Transverse colon (tissue), 4 donors: ENCODE measurements at places on chromosomes 6 and 20. TPM values are rescaled to one million over a fixed set of nuclear protein-coding genes. Genes with fewer than 3 reads are reported as not detected.

- no peak for DNase-seq
Observed at GRCh38 chr6:157364705-157365104, 16.3 kb upstream of the ZDHHC14 start.

DNA sequence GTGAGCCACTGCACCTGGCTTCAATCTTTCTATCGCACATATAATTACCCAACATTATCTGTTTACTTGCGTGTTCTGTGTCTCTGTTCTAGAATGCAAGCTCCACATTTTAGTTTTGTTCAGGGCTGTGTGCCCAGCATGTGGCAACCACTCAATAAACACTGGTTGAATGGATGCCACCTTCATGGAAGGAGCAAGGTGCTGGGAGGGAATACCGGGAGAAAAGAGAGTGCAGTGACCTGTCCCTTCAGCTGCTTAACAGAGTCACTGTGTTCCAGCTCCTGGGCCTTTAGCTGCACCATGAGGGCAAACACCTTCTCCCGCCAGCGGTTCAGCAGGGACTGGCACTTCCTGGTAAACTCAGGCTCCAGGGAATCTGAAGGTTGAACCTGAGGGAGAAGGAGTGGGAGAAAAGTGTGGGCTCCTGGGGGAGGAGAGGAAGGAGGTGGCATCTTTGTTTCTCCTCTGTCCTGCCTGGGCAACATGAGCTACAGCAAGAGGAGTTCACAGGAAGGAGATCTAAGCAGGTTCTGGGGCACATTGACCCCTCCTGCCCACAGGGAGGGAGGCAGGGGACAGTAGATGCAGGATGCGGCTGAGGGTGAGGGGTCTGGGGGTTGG, 7.7 kb downstream of the CCHCR1 start:
- no peak for DNase-seq

DNA sequence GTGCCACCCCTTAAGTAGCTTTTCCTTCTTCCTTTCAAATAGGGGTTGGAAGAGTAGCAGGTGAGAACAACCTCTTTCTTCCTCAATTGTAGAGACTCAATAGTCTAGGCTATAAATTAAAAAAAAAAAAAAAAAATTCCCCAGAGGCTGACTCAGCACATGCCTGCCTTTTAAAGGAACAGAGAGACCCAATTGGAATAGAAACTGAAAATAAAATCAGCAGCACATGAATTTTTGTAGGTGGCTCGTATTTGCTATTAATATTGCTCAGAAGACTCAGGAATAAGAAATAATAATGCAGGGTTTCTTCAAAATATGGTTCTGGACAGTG, 19.3 kb downstream of the TOP1 start:
- DNase-seq, result no peak

DNA sequence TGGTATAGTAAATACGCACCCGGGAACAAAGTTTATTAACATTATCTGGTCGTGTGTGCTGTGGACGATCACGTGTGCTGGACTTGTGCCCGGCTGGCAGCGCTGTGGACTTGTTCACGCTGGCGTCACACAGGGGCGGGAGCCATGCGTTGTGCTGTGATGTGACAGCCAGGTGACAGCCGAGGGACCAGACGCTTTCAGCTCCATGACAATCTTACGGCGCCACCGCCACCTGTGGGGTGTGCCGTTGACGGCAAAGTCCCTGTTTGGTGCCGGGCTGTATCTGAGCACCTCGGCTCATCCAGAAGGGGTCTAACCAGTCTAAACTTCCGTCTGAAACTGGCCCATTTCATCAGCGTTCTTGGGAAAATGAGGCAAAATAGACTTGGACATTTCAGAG, 25.2 kb downstream of the DLL1 start:
- peak; percentile 80 for DNase-seq

- DNase-seq, result no peak
Observed at GRCh38 chr6:27375613-27376079, 12.9 kb upstream of the ZNF391 start.

GRCh38 chr20:44018942-44019637, 104.4 kb downstream of the TOX2 start:
- no peak for DNase-seq

DNA sequence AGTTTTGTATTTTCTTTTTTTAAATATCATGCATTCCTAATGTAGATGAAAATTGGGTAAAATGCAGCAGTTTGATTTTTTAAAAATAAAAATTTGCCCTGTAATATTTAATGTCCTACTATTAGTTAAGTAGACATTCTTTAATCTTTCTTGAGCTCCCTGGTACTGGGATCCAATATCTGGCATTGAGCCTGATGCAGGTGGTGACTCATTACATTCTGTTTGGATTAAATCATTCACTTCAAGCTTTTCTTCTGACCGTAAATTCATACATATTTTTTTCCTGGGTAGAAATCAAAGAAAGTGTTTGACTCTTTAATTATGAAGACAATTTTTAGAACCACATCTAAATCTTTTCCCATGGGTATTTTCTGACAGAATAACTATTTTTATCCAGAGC, 768.8 kb upstream of the SLC35B3 start:
- DNase-seq, result no peak

DNA sequence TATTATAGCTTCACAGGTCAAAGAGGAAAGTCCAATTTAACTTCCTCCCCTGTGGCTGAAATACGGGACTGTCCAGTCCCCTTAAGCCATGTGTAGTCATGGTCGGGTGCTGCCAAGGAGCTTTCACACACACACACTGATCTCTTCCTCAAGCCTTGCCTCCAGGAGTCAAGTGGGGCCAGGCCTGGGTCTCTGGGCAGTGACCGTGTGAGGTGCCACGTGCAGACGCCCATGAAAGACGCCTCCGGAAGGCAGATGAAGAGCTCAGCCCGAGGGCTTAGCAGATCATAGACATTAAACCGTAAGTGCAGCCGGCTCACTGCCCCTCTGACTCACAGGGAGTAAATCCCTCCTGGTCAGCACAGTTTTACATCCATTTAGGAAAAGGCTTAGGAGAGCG, 4.2 kb downstream of the GABRR2 start:
- DNase-seq, result no peak

The BPI gene
- not detected for total RNA-seq

- DNase-seq, result no peak
Observed at GRCh38 chr20:36248836-36249235, 12.6 kb downstream of the AAR2 start.

GRCh38 chr6:150891888-150892485, 26.5 kb downstream of the MTHFD1L start:
- peak; percentile 77 for DNase-seq

- DNase-seq, result no peak
Observed at GRCh38 chr6:110554966-110555460, 78.6 kb upstream of the SLC22A16 start.

DNA sequence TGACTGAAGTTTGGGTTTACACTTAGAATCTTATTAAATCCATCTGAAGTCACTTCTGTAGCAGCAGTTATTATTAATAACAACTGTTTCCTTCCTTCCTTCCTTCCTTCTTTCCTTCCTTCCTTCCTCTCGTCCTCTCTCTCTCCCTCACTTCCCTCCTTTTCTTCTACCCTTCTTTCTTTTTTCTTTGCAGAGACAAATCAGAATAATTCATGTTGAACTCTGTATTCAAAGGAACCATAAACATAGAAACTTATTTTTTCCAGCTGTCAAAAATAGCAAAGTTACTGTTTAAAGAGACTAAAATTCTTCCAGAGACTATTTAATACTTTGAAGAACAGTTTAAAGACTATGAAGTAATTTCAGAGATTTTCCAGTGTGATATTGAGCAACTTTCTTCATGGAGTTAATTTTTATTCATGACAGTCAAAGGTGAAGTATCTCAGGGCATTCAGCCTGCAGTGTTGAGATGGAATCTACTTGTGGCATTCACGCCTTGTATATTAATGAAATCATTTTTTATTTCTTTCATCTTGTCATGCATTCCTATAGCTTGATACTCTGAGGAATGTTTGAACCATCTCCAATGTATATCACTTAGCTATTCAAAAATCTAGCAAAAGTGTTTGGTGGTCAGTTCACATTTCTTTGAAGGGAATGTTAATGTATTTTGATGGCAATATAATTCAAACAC, 109.7 kb downstream of the BCAS1 start:
- DNase-seq, result no peak

DNA sequence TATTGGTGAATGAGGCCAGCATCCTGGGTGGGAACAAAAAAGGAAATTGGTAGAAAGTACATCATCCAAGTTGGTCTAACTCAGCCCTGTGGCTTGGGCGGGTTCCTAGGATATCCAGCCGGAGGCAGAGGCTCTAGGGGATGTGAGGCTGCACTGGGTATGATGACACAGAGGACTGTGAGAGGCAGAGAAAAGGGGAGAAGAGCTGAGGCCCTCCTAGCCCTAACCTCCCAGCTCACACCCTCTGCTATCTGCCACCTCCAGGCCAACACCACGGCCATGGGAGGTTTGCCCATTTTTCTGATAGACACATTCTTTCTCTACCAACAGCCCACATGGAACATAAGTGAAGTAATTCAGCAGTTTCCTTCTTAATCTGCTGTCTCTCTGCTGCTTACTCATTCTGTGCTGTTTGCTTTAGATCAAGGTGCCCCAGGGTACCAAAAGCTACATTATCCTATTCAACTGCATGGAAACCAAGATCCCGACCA, 284.4 kb downstream of the ESR1 start:
- DNase-seq, result no peak
